ENCODE measurements at places on chromosomes 3 and 15.

GRCh38 chr3:178712247-178712646 lies 176.0 kb downstream of the KCNMB2 start:
- no peak for DNase-seq

GRCh38 chr3:69719587-69720122 lies 19.6 kb upstream of the MITF start:
- DNase-seq: no peak

DNA sequence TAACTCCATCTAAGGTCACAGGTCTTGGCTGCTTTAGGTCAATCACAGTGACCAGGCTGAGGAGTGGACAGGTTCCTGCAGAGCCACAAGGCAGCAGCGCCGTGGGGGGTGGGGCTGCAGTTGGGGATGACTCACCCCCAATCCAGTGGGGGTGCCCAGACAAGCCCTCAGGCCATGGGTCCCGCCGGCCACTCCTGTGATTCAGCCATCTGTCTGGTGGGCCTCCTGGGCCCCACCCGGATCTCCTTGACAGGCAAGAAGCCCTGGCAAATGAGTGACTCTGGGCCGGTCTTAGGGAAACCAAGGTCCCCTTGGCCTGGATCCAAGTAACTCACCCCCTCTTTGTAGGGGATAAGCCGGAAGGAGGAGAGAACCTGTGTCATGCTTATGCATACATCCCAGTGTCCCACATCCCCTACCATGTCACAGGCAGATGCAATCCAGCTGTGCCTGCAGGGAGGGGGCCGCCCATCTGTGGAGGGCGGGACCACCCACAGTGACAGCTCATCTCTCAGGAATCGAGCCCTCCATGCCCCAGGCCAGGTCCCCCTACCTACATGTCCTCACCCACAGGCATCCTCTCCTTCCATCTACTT lies 495 bp upstream of the COL7A1 start:
- DNase-seq: no peak

DNA sequence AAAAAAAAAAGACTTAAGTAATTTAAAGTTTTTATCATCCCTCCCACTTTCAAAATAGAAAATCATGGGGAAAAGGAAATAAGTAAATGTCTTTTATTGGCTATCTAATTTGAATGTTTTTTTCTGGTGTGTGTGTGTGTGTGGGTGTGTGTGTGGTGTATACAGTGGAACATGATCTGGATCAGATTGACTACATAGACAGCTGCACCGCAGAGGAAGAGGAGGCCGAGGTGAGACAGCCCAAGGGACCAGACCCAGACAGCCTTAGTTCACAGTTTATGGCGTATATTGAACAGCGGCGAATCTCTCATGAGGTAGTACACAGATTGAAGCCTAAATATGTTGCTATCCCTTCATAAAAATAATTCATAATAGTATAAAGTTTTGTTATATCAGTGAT lies 44.5 kb downstream of the LRCH3 start:
- no peak for DNase-seq

- no peak for DNase-seq
Measured at GRCh38 chr3:37163262-37164015, 10.9 kb downstream of the LRRFIP2 start.

DNA sequence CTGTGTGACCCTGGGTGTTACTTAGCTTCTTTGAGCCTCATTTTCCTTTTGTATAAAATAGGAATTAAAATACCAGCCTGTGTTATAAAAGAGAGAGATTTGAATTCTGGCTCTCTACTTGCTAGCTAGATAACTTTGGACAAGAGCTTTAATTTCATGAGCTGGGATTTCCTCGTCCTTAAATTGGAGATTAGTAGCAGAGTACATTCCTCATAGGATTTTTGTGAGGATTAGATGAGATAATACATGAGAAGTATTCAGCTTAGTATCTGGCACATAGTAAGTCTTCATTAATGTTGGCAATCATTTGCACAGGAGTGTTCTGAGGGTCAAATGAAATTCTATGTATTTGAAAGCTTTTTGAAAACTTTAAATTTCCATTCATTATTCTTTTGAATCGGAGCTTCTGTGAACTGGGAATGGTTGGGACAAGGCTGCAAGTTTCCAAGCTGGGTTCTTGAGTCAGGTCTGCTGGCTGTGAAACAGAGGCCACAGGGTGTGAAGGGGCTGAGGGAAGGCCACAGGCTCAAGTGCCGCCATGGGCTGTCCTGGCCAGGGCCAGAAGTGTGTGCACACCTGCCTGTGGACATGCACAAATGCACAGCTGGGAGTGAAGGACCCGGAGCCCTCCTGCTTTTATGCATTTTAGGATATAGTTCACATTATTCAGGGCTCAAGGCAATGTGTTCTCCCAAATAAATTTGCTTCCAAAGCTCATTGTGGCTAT lies 17.2 kb downstream of the ALPK3 start:
- DNase-seq: no peak

GRCh38 chr3:2525968-2526367 lies 427.3 kb downstream of the CNTN4 start:
- DNase-seq: no peak

DNA sequence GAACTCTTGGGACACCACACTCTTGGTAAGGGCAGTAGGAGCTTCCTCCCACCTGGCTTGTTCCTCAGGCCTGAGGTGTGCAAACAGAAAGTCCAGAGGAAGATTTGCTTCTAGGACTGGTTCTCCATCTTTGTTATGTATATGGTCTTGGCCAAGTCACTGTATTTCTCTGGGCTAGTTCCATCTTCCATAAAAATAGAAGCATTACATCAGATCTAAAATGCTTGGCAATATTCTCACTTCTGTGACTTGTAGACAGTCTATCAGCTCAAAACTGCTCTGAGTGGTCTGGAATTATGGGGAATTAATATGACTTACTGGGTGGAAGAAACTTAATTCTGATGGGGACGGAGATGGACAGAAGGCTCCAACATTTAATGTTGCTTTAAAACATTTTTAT lies 55.2 kb downstream of the TMEM108 start:
- DNase-seq: no peak

DNA sequence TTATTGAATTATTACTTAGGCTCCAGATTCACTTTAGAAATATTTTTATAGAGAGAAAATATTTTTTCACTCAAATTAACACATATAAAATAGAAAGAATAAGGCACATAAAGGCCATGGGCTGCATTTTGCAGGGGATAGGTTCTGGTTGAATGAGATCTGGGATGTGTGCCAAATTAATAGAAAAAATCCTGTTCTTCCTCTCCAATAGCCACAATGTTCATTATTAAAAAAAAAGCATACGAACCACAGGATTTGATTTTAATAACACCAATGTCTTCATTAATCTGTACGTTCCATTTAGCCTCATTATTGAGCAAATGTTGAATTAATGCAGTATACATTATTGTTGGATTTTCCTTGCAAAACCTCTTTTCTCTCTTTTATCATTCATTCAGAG lies 622.8 kb upstream of the AGTR1 start:
- no peak for DNase-seq

- DNase-seq: no peak
Measured at GRCh38 chr15:40008061-40008765, 30.8 kb downstream of the SRP14 start.

DNA sequence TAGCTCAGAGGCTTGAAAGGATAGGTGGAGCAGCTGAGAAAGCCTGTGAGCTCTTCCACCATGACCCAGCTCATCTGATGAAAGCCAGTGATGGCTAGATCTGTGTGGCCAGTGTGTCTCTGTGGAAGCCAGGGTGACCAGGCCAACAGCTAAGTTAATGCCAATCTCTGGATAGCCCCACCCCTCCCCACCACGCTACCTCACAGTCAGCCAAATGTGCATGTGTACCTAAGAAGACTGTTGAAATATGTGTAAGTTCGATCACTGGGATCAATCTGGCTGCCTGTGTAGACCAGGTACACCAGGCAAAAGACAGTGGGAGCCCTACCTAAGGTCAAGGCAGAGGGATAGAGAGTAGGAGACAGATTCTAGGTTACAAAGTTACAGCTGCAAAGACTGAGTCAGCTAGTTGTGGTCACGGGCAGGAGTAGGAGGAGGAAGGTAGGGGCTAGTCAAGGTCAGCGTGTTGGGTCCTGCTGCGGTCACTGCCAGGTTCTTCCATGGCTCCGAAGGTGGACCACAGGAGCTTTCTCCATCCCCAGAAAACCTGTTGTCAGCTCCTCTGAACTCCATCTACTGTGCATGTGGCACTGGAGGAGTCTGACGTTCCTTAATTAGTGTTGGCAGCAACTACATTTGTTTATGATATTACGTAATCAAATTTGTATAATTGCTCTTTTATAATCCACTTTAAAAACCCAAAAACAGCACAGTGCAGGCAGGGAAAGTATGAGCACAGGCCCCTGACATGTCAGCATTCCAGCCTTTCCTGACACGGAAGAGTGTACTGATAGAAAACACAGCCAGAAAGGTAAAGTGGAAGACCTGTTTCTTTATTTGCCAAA lies 318.0 kb downstream of the CLSTN2 start:
- DNase-seq: no peak

- no peak for DNase-seq
Measured at GRCh38 chr3:53122933-53123305, 7.3 kb downstream of the RFT1 start.

GRCh38 chr3:14227856-14228255 lies 49.2 kb downstream of the LSM3 start:
- no peak for DNase-seq

GRCh38 chr3:111769992-111770352 lies 89.1 kb upstream of the PHLDB2 start:
- no peak for DNase-seq

DNA sequence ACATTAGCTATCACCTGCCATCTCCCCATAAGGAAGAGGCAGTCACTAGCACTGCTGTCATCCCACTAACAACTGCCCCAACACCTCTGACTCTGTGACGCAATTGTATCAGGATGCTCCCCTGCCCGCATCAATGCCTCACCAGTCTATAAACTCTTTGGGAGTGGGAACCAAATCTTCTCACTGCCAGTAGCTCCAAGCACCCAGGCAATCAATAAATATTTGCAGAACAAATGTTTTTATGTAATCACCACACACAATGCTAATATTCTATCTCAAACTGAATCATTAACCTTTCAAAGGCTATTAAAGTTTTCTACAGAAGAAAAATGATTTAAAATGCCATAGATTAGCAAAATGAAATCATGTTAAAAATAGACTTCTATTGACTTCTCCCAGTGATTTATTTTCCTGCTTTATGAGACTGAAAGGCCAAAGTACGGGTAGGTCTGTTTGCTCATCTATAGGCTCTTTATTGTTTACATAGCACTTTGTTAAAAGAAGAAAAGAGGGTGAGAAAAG lies 131.3 kb downstream of the PLD1 start:
- no peak for DNase-seq

DNA sequence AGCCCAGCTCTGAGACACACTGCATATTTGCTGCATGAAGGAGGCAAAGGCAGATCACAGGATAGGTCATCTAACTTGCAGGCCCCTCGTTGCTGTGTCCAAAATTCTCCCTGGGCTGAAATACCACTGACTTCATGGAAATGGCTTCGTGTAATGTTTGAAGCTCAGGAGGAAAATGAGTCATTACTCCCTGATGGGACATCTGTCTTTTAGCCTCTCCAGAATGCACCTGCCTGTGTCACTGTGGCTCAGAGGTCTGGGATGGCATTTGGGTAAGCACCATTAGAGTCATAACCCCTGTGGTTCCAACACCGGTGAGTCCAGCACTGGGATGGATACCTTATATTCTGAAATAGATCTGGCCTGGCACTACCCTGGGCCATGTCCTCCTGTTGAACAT lies 51.5 kb downstream of the IL12A start:
- no peak for DNase-seq

DNA sequence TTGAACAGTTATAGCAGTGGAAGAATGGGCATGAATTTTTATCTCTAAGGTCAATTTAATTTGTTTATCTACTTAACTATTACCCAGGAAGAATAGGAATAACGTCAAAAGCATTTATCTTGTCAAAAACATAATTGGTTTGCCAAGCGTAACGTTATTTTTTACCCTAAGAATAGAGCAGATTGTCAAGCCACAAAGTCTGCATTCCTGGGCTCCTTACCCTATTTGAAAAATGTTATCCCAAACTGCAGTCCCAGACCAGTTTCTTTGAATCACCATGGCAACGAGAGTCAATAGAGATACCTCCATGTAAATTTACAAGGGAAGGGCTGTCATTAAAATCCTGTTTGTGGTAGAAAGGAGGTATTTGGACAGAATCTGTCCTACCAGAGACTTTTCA lies 61.1 kb downstream of the CPNE4 start:
- no peak for DNase-seq

- DNase-seq: no peak
Measured at GRCh38 chr3:46586738-46587246, 20.7 kb upstream of the LRRC2 start.

DNA sequence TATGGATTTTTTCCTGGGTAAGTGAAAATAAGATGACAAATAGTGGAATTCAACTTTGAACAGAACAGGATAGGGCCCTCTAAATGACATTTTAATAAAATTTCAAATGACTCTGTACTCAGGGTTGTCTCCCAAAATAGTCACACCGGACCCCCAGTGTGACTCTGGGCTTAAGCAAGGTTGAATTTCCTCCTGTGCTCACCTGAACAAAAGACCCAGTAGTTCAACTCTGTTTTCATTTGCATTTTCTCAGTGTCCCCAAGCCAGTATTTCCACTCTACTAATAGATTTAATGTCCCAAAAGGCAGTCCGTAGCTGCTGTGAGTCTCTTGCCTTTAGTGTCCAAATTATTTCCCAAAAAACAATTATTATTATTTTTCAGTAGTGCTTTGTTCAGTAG lies 296.6 kb downstream of the PLOD2 start:
- no peak for DNase-seq

DNA sequence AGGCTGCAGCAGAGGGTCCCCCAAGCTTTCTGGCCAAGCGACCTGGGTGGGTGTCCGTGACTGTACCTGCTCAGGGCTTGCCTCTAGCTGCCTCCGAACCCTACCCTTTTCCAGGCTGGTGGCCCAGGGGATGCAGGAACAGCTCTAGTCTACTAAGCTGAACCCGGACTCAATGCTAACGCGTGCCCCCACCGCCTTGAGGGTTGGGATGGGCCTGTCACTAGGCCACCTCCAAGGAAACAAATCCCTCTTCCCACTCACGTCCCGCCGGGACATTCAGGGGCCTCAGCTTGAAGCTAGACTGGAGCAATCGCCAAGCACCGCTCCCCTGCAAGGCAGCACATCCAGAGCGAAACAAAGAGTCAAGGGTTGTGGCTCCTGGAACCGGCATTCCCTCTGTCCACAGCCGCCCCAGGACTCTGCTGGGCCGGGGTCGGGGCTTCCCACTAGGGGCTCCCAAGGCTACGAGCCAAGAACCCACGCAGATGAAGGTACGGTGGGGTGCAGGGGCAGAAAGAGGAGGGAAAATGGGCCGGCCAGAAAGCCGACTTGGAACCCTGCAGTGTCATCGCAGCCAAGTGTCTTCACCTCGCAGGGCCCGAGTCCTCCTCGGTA lies 2.9 kb downstream of the FBXL22 start:
- no peak for DNase-seq

- no peak for DNase-seq
Measured at GRCh38 chr3:169240786-169241486, 422.6 kb downstream of the MECOM start.

Data from WERI-Rb-1 (cell line).